ENCODE measurements at places on chromosomes 5 and 9.
A peak's percentile ranks its signal among the peaks of the same experiment; 100 is the strongest.

- DNase-seq: no peak
Observed at GRCh38 chr9:114027159-114027862, 50.8 kb downstream of the AMBP start.

DNA sequence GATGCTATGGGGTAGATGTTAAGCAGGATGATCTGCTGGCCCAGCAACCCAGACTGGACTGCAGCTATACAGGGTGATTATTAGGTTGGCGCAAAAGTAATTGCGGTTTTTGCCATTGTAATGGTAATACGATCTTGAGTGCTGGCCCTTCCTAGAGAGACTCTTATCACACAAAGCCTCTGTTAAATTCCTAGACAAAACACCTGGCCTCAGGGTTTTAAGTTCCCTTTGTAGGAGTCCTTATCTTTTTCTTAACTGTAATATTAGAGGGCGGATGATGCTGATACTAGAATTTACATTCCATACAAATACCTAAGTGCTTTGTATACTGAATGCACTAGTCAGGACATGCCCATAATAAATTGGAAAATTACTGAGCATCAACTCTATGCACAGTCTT, 222.2 kb downstream of the NDUFS4 start:
- no peak for DNase-seq

- no peak for DNase-seq
Observed at GRCh38 chr9:96782235-96782634, 4.3 kb upstream of the ZNF510 start.

DNA sequence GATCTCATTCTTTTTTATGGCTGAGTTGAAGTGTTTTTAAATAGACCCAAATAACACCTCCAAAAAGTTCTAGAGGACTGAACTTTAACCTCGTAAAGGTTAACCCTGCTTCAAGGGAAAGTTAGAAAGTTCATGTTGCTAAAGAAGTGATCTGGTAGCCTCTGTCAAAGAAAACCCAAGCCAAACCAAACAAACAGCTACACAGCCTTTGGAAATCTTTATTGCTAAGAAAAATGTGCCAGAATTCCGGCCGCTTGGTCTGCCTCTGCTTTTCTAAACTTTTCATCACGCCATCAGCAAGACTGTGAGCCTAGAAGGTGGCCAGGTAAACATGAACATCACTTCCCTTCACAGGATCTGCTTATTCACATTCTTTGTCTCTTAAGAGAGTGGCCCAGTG, 17.9 kb downstream of the FUBP3 start:
- no peak for DNase-seq

GRCh38 chr5:33781286-33781685, 110.5 kb downstream of the ADAMTS12 start:
- DNase-seq: no peak

GRCh38 chr5:152900332-152900731, 495.3 kb upstream of the NMUR2 start:
- DNase-seq: no peak

- DNase-seq: no peak
Observed at GRCh38 chr9:93301291-93301811, 117.4 kb downstream of the WNK2 start.

DNA sequence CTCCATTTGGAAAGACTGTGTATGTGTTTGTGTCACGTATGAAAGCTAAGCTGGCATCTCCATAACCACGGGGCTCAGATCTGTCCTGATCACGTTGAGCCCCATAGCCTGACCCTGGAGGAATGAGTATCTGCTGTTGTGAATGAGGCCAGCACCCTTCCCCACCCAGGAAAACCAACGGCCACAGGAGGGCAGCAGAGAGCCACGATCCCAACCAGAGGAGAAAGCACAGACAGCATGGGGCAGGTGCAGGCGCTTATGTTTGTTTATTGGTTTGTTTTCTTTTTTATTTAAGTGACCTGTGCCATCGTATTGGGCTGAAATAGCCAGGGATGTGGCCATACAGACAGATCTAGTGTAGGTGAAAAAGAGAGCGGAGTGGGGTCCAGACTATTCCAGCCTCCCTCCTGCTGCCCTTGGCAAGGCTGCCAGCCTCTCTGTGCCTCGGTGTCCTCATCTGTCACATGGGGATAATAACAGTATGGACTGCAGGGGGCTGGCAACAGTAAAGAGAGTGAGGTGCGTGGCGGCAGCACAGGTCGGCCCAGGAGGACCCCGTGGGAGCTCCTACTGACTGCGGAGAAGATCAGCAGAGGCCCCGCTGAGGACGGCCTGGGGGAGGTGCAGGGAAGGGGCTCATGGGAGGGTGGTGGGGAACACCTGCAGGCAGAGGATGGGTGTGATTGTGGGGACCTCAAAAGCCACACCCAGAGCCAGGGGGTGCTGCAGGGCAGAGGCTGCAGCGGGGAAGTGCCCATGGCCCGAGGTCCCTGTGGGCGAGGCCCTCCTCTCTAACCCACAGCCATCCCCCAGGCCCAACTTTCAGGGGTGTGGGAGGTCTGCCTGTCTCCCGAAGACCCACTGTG, 12.1 kb downstream of the OR2V2 start:
- peak; percentile 83 for DNase-seq

DNA sequence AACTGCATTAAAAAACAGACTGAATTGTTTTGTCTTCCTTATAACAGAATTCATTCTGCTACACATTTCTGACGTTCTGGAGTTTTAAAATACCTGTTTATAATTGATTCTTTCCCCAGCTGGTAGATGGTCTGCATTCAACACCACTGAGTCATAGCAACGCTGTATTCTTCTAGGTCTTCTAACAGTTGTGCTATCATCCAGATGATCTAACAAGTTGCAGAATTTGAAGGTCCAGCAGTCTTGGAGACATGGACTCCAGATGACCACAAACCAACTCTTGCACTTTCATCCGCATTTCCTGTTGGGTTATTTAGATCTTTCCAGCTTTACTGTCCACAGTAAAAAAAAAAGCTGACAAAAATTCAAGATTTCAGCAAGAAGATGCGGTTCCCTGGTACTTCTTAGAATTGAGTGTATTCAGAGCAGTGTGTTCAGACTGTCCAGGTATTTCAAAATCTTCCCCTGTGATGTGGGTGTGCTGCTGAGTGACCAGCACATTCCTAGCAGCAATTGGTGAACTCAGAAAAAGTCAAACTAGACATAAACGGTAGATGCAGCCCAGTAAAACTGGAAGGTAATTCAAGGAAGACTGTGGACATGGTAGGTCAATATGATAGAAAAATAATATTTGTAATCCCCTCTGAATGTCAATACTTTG, 50.2 kb downstream of the CSNK1A1 start:
- no peak for DNase-seq

GRCh38 chr9:138074516-138074915, 196.9 kb downstream of the CACNA1B start:
- no peak for DNase-seq

DNA sequence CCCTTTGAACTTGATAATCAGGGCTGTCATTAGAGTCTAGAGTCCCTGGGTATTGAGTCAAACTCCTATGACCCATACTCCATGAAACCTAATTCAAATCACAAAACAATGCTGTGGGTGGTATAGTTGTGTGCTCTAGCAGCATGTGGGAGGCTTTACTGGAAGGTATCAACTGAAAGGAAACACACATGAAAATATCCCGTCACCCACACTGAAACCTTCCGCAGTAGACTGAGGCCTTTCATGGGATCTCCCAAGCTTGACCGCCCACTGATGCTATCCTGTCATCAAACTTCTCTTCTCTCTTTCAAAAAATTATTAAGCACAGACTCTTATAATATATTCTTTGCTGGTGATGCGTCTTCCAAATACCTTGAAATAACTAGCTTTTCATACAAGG, 569.1 kb upstream of the MEF2C start:
- DNase-seq: no peak

DNA sequence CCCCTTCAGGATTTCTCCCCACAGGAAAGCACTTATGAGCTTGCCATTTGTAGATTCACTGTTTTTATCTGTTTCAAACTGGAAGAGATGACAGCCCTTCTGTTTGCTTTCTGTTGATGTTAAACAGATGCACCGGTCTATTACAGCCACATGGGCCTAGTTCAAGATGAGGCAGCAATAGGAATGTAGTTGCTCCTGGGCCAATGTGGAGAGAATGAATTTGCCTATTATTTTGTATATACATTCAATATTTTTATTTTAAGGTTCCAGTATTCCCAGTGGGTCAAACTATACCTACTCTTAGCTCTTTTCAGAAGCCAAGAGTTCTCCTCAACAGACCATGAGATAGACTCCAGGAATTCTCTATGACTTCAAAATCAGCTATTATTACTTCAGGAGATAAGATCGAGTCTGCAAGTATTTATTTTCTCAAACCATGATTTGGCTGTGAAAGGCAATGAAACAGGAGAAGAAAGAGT, 461.6 kb downstream of the RASEF start:
- DNase-seq: no peak

DNA sequence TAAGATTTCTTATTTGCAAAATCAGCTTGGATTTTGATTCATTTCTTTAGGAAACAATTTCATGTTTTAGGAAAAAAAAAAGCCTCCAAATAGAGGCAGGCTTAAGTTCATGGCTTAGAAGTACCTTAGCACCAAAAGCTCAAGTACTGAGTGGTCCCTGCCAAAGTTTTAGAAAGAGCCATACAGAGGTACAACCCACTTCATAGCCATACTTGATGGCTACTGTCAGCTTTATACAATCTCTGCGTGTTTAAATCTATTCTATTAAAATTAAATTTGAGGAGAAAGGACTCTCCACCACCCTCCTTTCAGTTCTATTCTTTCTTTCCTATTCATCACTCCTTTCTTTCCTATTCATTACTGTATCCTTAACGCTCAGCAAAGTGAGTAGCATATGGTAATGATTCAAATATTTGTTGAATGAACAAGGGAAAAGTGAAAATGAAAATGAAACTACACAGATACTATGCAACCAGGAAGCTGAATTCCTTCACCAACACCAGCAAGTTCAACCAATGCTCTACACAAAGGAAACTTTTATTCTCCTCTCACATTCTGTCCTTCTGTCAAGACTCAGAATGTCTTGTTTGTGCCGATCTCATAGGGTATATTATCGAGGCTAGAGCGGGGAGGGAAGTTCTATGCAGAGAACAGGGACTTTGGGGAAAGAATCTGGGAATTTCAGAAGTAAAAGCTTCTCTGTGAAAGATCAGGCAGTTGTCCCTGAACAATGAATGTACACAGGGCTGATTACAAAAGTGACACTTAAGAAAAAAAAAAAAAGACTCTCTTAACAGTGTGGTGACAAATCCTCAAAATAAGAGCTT, 138.6 kb upstream of the SPEF2 start:
- no peak for DNase-seq

DNA sequence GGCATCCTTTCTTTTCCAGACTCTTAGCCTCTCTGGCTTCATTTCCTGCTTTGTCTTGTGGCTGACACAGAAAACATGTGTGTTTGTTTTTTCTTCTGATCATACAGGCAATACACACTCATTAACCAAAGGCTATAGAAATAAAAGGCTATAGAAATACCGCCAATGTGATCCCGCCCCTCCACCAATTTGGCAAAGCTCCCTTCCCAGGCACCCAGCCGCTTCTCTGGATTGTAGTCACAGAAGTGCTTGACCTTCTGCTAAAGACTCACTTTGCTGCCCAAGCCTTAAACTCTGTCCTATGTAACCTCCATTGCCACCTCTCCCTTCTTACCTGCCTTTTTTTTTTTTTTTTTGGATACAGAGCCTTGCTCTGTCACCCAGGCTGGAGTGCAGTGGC, 5.3 kb downstream of the TXNDC15 start:
- no peak for DNase-seq

GRCh38 chr5:41252036-41252435, 38.7 kb upstream of the C6 start:
- no peak for DNase-seq

GRCh38 chr9:95284162-95285080, 33.1 kb downstream of the FANCC start:
- DNase-seq: no peak

DNA sequence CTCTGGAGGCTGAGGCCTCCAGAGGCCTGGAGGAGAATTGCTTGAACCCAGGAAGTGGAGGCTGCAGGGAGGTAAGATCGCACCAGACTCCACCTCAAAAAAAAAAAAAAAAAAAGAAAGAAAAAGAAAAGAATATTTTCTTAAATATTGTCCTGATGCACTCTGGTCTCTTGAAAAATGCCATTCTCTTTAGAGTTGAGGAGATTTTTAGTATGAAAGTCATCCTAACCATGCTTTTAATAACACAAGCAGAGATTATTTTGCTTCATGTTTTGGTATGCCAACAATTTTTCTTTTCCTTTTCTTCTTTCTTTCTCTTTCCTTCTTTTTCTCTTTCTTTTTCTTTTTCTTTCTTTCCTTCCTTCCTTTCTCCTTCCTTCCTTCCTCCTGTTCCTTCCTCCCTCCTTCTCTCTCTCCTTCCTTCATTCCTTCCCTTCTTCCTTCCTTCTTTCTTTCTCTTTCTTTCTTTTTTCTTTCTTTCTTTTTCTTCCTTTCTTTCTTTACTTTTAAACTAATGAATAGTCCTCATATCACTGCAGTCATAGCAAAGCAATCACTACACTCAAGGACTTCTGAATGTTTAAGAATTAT, 116.9 kb upstream of the CCNH start:
- no peak for DNase-seq

DNA sequence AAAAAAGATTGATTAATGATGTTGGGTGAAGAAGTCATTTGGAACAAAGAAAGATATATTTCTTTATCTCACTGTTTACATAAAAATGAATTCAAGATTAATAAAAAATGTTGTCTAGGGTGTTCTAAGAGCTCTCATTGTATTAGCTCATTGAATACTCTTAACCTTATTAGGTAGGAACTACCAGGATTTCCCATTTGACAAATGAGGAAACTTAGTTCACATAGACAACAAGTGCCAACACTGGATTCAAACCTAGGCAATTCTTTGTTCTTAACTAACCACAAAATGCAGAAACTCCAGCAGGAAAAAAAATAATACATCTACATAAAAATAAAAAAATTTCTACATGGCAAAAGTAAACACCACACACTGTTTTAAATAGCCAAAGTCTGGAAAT, 175.8 kb downstream of the RAPGEF6 start:
- DNase-seq: no peak
